ENCODE measurements at places on chromosomes 2 and 18.
A peak's percentile ranks its signal among the peaks of the same experiment; 100 is the strongest.

DNA sequence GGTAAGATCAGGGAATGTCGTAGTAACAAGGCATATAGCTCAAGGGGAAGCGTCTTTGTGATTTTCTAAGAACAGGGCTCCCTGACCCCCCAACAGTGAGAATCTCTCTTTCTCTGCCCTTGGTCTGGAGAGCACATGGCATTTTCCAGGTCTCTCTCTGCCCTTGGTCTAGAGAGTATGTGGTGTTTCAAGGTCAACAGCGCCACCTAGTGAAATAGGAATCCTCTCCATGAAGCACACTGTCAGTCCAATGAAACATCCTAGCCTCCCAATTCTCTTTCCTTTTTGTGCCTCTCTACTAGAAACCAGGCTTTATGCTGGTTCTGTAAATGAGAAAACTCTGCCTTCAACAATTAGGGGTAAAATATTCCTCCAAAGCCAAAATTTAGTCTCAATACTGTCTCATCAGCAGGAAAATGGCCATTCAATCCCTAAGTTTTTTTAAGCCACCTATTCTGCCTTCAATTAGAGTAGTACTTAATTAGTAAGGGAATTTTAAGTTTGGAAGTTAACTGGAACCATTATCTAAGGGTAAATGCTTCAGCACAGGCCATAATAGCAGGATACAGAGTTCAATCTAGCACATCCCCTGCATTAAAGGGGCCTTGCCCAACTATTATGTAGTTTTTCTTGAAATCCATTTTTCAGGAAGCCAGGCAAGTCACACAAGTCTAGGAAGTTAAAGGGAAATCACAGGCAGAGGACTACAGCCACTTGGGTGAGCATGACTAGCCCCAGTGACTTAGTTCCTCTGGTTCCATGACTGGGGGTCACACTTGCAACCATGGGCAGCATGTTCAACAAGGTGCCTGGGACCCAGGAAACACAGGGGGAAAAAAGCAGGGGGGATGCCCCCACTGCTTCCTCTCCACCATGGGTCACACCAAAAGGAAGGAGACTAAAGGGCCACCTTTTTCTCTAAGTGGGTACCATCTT lies 12.4 kb downstream of the DYM start:
- H3K27me3 ChIP-seq = no peaks in the 10 kb centered on the region
- H3K27ac ChIP-seq = no peak overlapping the region
- peaks cover 49% of the 10 kb centered on the region for H3K36me3 ChIP-seq
- DNase-seq = peak; percentile 29
- no peak overlapping the region for H3K4me3 ChIP-seq
- no peaks in the 10 kb centered on the region for H3K4me1 ChIP-seq

GRCh38 chr2:204888222-204888621 lies 342.9 kb downstream of the PARD3B start:
- no peaks in the 10 kb centered on the region for H3K36me3 ChIP-seq
- H3K27me3 ChIP-seq = no peaks in the 10 kb centered on the region
- no peak overlapping the region for H3K27ac ChIP-seq
- H3K4me1 ChIP-seq = no peaks in the 10 kb centered on the region
- DNase-seq = no peak

GRCh38 chr18:31711365-31712172 lies 27.2 kb upstream of the B4GALT6 start:
- H3K27ac ChIP-seq = no peak overlapping the region
- no peak overlapping the region for H3K4me3 ChIP-seq
- no peak for DNase-seq
- H3K36me3 ChIP-seq = no peaks in the 10 kb centered on the region
- no peaks in the 10 kb centered on the region for H3K27me3 ChIP-seq

- H3K27me3 ChIP-seq = no peaks in the 10 kb centered on the region
- no peak overlapping the region for H3K27ac ChIP-seq
- no peak overlapping the region for H3K4me3 ChIP-seq
- H3K4me1 ChIP-seq = peaks cover 14% of the 10 kb centered on the region
These were observed 41.5 kb downstream of the TANC1 start for GRCh38 chr2:159009940-159010339.

GRCh38 chr2:11004199-11004598 lies 92.5 kb downstream of the KCNF1 start:
- H3K36me3 ChIP-seq = no peaks in the 10 kb centered on the region
- H3K27ac ChIP-seq = no peak overlapping the region
- H3K27me3 ChIP-seq = no peaks in the 10 kb centered on the region
- H3K4me3 ChIP-seq = no peak overlapping the region
- H3K4me1 ChIP-seq = peaks cover 31% of the 10 kb centered on the region

DNA sequence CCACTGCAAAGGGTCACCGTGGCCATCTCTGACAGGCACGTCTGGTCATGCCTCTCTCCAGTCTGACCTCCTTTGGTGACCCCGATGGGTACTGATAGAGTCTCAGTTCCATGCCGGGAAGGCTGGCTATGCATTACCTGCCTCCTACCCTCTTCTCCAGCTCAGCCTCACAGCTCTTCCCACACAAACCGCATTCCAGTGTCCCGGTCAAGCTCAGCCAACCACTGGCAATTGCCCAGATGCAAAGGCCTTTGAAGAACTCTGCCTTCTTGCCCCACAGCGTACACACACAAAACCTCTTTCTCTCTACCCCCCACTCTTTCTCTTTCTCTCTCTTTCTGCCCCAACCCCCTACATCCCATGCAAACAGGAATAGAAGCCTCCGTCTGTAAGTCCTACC lies 37.6 kb downstream of the TMEM163 start:
- no peaks in the 10 kb centered on the region for H3K27me3 ChIP-seq
- peaks cover 8% of the 10 kb centered on the region for H3K4me1 ChIP-seq
- no peak overlapping the region for H3K4me3 ChIP-seq

- no peak overlapping the region for H3K4me3 ChIP-seq
- no peaks in the 10 kb centered on the region for H3K36me3 ChIP-seq
- no peak overlapping the region for H3K27ac ChIP-seq
- H3K4me1 ChIP-seq = peaks cover 11% of the 10 kb centered on the region
These were observed 63.3 kb upstream of the ACTR3 start for GRCh38 chr2:113826346-113827285.

DNA sequence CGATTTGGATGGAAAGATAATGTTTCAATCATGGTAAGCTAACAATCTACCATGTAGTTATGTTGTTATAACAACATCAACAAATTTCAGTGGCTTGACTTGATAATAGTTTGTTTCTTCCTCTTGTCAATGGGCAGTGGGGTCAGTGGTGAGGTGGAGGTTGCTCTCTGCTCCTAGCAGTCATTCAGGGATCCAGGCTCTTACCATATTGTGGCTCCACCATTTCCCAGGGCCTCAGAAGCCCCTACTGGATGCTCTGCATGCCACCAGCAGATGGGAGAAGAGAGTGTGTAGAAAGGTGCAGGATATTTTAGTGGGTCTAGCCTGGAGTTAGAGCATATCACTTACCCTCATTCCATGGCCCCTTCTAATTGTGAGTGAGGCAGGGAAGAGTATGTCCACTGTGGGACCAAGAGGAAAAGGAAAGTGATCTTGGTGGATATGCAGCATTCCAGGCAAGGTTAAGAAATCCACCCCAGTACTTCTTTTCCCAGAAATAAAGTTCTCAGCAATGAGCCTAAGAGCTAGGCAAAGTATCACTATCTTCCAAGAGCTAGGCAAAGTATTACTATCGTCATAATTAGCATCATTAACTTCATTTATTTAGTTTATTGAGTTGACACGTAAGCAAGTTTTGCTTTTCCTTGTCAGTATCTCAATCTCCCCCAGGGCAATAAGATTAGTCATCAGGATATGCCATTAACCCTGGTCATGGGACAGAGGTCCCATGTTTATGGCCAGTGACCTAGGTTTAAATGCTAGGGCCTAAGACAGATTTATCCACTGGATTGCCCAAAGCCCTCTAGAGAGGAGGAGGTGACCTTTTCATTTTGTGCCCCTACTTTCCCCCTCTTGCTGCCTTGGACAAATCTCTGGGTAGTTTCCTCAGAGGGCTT lies 4.2 kb upstream of the IWS1 start:
- no peak for DNase-seq
- H3K27ac ChIP-seq = no peak overlapping the region
- H3K4me3 ChIP-seq = peak overlapping the region; percentile 38
- no peaks in the 10 kb centered on the region for H3K36me3 ChIP-seq
- peaks cover 12% of the 10 kb centered on the region for H3K27me3 ChIP-seq
- peaks cover 23% of the 10 kb centered on the region for H3K4me1 ChIP-seq

DNA sequence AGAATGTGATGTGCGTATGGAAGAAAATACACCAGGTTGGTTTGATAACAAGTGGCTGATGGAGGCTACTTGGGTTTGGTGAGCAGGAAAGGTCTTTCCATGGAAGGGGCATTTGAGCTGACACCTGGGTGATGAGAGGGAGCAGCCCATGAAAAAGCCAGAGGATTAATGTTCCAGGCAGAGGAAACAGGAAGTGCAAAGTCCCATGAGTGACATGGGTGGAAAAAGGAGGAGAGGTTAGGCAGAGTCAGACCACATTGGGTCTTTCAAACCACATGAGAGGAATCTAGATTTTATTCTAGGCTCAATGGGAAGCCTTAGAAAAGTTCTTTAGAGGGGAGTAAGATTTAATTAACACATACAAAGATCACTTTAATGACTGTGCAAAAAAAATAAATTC lies 195.7 kb downstream of the LRATD1 start:
- no peak overlapping the region for H3K27ac ChIP-seq
- no peaks in the 10 kb centered on the region for H3K27me3 ChIP-seq
- no peaks in the 10 kb centered on the region for H3K36me3 ChIP-seq
- H3K4me1 ChIP-seq = no peaks in the 10 kb centered on the region

DNA sequence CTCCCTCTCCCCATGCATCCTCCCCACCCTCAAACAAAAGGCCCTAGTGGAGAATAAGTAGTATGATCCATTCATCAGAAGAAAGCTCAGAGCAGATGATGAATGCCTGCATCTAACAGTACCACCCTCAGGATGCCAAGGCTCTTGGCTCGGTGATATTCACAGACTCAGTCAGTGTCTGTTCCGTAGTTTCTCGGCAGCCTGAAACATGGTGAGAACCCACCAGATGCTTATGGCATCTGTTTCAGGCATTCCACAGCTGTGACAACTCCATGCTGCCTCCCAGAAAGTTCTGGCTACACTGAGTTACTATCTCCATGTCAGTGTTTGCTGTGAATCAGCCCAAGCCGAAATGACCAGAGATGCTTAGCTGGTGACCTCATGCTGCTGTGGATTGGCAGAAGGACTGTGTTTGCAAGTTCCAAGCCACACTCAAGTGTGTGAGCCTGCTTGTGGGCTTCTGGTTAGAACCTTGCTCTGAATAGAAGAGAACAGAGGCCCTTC lies 83.9 kb downstream of the WDSUB1 start:
- H3K27ac ChIP-seq = no peak overlapping the region
- H3K27me3 ChIP-seq = no peaks in the 10 kb centered on the region
- H3K4me3 ChIP-seq = no peak overlapping the region
- peaks cover 11% of the 10 kb centered on the region for H3K4me1 ChIP-seq

DNA sequence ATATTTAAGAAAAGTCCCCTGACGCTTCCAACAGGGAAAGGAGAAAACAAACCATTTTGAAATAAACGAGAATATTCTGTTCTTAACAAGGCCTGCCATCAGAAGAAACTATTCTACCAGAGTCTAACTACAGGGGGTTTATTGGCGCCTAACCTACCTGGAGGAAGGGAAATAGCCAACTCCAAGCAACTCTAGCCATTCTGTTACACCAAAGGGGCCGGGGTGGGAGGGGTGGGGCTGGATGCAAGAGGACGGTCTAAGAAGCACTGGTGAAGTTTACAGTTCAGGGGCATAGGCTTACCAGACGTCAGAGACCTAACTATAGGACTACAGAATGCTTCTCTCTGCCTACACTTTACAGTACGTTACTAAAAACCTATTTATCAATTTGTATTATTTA lies 60.5 kb upstream of the GALNT5 start:
- peaks cover 24% of the 10 kb centered on the region for H3K4me1 ChIP-seq
- H3K27ac ChIP-seq = no peak overlapping the region
- H3K36me3 ChIP-seq = peaks cover 3% of the 10 kb centered on the region
- no peak for DNase-seq

DNA sequence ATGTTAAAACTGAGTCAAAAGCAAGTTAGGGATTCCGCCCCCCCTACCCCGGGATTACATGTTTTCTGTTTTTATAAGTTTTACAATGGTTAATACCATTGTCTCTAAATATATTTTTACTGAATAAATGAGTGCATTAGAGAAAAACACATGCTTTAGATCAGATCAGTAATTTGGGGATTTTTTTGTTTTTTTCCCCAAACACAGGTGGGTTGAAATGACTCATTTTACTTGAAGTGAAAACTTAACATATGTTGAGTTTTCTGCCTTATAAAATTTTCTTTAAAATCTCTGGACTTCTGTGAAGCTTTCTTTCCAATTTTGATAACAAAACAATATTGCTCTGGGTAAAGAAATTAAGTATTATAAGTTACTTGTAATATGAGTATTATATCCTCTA lies 114.4 kb downstream of the AGPS start:
- no peak overlapping the region for H3K4me3 ChIP-seq
- no peaks in the 10 kb centered on the region for H3K36me3 ChIP-seq
- no peaks in the 10 kb centered on the region for H3K27me3 ChIP-seq
- no peaks in the 10 kb centered on the region for H3K4me1 ChIP-seq
- H3K27ac ChIP-seq = no peak overlapping the region

DNA sequence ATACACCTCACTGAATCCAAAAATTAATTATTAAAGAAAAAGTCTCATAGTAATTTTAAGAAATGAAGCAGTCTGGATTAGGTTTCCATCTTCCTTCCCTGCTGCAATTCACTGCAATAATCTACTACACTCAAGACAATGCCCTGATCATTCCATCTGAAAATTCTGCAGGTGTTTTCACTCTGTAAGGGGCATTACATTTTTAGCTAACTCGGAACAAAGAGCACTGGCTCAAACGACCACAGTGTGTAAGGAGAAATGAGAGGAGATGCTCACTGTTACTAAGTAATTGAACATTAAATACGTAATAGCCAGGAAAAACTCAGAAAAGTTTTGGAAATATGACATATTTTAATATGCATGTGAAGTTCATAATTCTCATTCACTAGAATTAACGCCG lies 1.3 kb downstream of the B4GALT6 start:
- H3K4me3 ChIP-seq = peak overlapping the region; percentile 97
- peaks cover 62% of the 10 kb centered on the region for H3K4me1 ChIP-seq
- H3K36me3 ChIP-seq = no peaks in the 10 kb centered on the region
- H3K27ac ChIP-seq = no peak overlapping the region

- H3K36me3 ChIP-seq = no peaks in the 10 kb centered on the region
- H3K4me3 ChIP-seq = no peak overlapping the region
- peaks cover 18% of the 10 kb centered on the region for H3K27me3 ChIP-seq
- H3K27ac ChIP-seq = no peak overlapping the region
- DNase-seq = no peak
These were observed 40.2 kb downstream of the CCDC74A start for GRCh38 chr2:131567891-131568290.

DNA sequence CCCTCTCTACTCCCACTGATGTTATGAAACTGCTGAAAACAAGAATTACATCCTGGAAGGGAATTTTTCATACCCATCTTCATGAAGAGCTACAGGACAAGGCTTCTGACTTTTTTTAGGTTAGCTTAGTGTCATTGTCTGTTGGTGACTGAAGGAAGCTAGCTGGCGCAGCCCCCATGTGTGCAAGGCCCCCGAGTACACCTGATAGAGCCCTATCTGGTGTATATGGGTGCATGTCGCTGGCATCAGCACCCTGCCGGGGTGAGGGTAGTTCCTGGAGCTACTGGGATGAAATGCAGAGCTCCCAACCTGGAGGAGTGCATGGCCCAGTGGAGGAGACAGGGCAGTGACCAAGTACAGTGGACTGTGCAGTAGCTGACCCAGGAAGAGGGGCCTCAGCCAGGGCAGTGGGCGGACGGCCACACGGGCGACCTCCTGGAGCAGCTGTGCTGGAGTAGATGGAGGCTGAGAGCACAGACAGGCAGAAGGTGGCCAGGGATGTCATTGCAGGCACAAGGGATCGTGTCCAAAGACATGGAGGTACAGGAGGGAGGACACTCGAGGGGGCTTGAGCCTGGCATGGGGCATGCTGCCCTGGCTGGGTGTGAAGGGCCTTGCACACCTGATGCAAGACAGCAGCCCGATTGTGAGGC lies 12.1 kb downstream of the IMPA2 start:
- DNase-seq = no peak
- H3K27ac ChIP-seq = peak overlapping the region; percentile 66
- no peak overlapping the region for H3K4me3 ChIP-seq
- peaks cover 38% of the 10 kb centered on the region for H3K4me1 ChIP-seq
- no peaks in the 10 kb centered on the region for H3K27me3 ChIP-seq

All from neural crest cell (in vitro differentiated cells).